GM23338 (cell line): ENCODE measurements at places on chromosomes 13 and 19. TPM values are rescaled to one million over a fixed set of nuclear protein-coding genes. Genes with fewer than 3 reads are reported as not detected.

- no peak overlapping the region for H3K27ac ChIP-seq
- no peak for DNase-seq
- H3K27me3 ChIP-seq: no peaks in the 10 kb centered on the region
- no peaks in the 10 kb centered on the region for H3K36me3 ChIP-seq
- H3K4me3 ChIP-seq: no peak overlapping the region
- H3K4me1 ChIP-seq: no peaks in the 10 kb centered on the region
Observed at GRCh38 chr13:103134271-103134670, 68.1 kb upstream of the SLC10A2 start.

- H3K36me3 ChIP-seq: no peaks in the 10 kb centered on the region
- DNase-seq: no peak
- H3K27ac ChIP-seq: no peak overlapping the region
- H3K4me3 ChIP-seq: no peak overlapping the region
Observed at GRCh38 chr13:23621316-23621645, 51.1 kb downstream of the TNFRSF19 start.

DNA sequence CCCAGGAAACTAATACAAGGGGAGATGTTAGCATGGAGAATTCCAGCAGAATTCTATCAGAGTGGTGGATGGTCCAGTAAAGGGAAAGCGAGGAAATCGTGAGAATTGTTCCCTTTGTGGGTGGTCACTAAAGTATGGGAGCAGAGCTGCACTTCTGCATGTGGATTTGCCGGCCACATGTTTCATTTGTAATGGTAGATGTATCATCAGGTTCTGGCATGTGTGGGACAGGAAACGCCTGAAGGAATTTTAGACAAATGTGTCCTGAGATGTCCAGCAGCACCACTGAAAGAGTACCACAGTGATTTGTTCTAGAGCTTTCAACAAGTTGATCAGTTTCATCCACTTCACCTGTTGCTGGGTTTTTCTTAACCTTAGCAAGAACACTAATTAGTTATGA, 308.4 kb downstream of the SHISA2 start:
- peaks cover 10% of the 10 kb centered on the region; the same call in 1 of the 2 replicates for H3K4me1 ChIP-seq
- H3K27ac ChIP-seq: no peak overlapping the region
- DNase-seq: no peak
- no peak overlapping the region for H3K4me3 ChIP-seq

GRCh38 chr19:50858886-50859285, 4.2 kb downstream of the KLK3 start:
- no peaks in the 10 kb centered on the region for H3K27me3 ChIP-seq
- H3K27ac ChIP-seq: no peak overlapping the region
- peak; percentile 63 for DNase-seq

DNA sequence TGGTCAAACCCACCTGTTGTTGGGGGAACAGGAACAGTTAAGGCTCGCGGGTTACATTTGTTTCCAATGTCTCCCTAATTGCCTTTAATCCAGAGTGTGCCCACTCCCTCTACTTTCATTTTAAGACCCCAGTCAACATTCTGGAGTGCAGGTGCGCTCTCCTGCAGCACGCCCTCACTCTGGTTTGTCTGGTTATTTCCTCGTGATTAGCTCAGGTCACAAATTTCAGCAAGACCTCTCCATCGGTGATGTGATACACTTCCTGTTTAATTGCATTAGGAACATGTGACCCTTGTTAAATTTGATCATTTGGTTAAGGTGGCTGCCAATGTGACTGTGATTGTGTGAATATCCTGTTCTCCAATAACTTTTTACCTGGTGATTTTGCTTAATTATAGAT, 53.0 kb downstream of the TEX29 start:
- no peaks in the 10 kb centered on the region for H3K27me3 ChIP-seq
- no peaks in the 10 kb centered on the region for H3K36me3 ChIP-seq
- DNase-seq: no peak
- H3K4me3 ChIP-seq: no peak overlapping the region
- no peak overlapping the region for H3K27ac ChIP-seq

- H3K27ac ChIP-seq: no peak overlapping the region
- no peak overlapping the region for H3K4me3 ChIP-seq
- no peaks in the 10 kb centered on the region for H3K4me1 ChIP-seq
- DNase-seq: no peak
- no peaks in the 10 kb centered on the region for H3K27me3 ChIP-seq
Observed at GRCh38 chr13:34458756-34459715, 483.0 kb upstream of the NBEA start.

The KIR3DL1 gene
- not detected in 2 replicates for polyA plus RNA-seq

- H3K36me3 ChIP-seq: 0 out of 2 replicates have a peak, but pooled peaks cover 2% of the 10 kb centered on the region
- no peaks in the 10 kb centered on the region; the same call in 1 of the 2 replicates for H3K4me1 ChIP-seq
- H3K4me3 ChIP-seq: no peak overlapping the region
- DNase-seq: peak; percentile 90
- no peaks in the 10 kb centered on the region for H3K27me3 ChIP-seq
- no peak overlapping the region for H3K27ac ChIP-seq
Observed at GRCh38 chr19:46614114-46614722, 10.7 kb downstream of the PTGIR start.

DNA sequence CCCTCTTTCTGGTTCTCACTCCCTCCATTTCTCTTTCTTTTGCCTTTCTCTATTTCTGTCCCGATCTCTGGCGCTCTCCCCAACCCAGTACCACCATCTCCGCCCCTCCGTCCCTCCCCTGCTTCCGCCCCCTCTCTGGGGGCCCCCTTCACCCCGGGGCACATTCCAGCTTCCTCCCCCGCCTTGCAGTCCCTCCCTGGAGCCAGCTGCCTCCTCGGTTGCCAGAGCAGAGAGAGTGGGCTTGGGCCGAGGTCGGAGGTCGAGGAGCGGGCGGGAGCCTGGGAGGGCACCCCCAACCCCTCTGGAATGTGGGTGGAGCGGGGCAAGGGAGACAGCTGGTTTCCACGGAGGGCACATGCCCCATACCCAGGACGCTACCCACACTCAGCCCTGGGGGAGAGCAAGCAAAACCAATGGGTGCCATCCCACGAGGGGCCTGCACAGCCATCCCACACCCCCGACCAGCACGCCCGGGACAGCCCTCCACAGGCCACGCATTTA, 6.5 kb upstream of the CIRBP start:
- peak; percentile 64 for DNase-seq
- H3K4me1 ChIP-seq: peaks cover 58% of the 10 kb centered on the region
- peak overlapping the region; percentile 95 for H3K4me3 ChIP-seq
- peaks cover 6% of the 10 kb centered on the region; the same call in 1 of the 2 replicates for H3K27me3 ChIP-seq
- H3K27ac ChIP-seq: 0 out of 2 replicates have a peak overlapping the region, but pooled peaks have one; percentile 50

- peak overlapping the region; percentile 78; the same call in 1 of the 2 replicates for H3K27ac ChIP-seq
- no peak overlapping the region for H3K4me3 ChIP-seq
- no peaks in the 10 kb centered on the region for H3K27me3 ChIP-seq
- H3K4me1 ChIP-seq: peaks cover 16% of the 10 kb centered on the region
Observed at GRCh38 chr19:12953799-12954611, 3.0 kb downstream of the GADD45GIP1 start.

The CD70 gene
- polyA plus RNA-seq: 7.1 and 7.3 TPM in 2 replicates

The ENOX1 gene
- 0.54 and 0.81 TPM in 2 replicates for polyA plus RNA-seq

- no peak overlapping the region for H3K27ac ChIP-seq
- peaks cover 13% of the 10 kb centered on the region for H3K4me1 ChIP-seq
- H3K27me3 ChIP-seq: peaks cover 17% of the 10 kb centered on the region
Observed at GRCh38 chr19:11963566-11964355, 1.1 kb upstream of the ZNF763 start.

DNA sequence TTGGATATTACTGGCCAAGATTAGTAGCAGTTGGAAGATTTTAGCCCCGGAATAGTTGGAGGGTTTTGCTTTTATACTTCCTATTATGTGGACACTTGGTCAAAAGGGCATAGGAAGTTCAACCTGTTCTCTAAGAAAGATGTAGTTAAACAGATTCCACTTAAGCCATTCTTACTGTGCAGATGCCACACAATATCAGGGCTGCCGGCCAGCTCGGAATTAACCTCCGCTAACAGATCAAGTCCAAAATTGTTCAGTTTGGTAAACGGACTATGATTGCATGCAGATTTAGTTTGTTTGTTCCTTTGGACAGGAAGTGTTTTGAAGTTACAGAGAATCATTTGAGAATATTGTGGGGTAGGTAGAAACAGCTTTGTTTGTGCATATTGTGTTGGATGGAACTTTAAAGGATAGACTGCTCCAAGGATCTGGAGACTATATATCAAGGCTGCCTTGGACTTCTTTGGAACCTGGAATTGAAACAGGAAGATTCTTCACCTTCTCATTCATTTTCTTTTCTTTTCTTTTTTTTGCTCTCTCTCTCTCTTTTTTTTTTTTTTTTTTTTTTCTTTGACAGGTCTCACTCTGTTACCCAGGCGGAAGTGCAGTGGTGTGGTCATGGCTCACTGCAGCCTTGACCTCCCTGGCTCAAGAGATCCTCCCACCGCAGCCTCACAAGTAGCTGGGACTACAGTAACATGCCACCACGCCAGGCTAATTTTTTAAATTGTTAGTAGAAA, 5.0 kb upstream of the SPRY2 start:
- H3K4me3 ChIP-seq: no peak overlapping the region
- DNase-seq: no peak
- peaks cover 29% of the 10 kb centered on the region for H3K4me1 ChIP-seq

The ZNF546 gene
- 0.47 and 0.95 TPM in 2 replicates for polyA plus RNA-seq

DNA sequence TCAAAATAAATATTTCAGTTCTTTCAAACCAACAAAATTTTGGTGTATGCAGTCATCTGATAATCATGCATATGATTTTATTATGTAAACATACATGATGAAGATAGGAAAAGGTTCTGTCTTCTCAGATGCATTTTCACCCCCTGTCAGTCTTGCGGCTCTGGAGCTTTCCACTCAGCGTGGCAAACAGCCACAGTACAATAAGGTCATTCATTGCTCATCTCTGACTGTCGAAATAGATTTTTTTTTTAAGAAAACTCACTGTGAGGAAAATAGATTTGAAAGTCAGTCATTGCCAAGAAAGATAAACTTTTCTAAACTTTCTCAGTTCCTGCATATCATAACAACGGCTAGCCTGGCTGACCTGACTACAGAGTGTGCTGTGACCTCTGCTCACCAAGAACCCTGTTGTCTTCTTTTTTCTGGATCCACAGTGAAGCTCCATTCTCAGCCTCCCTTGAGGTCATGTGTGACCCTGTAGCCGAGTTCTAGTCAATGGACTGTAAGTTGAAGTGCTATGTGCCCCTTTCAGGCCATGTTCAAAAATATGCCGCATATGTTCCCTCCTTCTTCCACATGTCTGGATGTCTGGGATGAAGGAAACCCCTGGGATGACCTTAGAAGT, 519.6 kb downstream of the KLF5 start:
- H3K27me3 ChIP-seq: no peaks in the 10 kb centered on the region
- H3K36me3 ChIP-seq: no peaks in the 10 kb centered on the region
- no peaks in the 10 kb centered on the region for H3K4me1 ChIP-seq
- H3K4me3 ChIP-seq: no peak overlapping the region
- H3K27ac ChIP-seq: no peak overlapping the region

GRCh38 chr13:20550799-20551198, 16.2 kb upstream of the IFT88 start:
- no peak overlapping the region for H3K27ac ChIP-seq
- H3K27me3 ChIP-seq: no peaks in the 10 kb centered on the region
- no peaks in the 10 kb centered on the region for H3K4me1 ChIP-seq
- no peaks in the 10 kb centered on the region for H3K36me3 ChIP-seq
- DNase-seq: no peak

GRCh38 chr13:19791953-19792537, 9.3 kb upstream of the PSPC1 start:
- 0 out of 2 replicates have a peak, but pooled peaks cover 7% of the 10 kb centered on the region for H3K4me1 ChIP-seq
- no peaks in the 10 kb centered on the region for H3K36me3 ChIP-seq
- H3K27me3 ChIP-seq: no peaks in the 10 kb centered on the region
- peak overlapping the region; percentile 45; the same call in 1 of the 2 replicates for H3K27ac ChIP-seq

- peak; percentile 91 for DNase-seq
- peaks cover 4% of the 10 kb centered on the region; the same call in 1 of the 2 replicates for H3K4me1 ChIP-seq
- H3K27me3 ChIP-seq: peaks cover 16% of the 10 kb centered on the region
- no peaks in the 10 kb centered on the region for H3K36me3 ChIP-seq
- H3K4me3 ChIP-seq: peak overlapping the region; percentile 27; the same call in 1 of the 2 replicates
Observed at GRCh38 chr19:45455707-45456499, 11.9 kb upstream of the FOSB start.

DNA sequence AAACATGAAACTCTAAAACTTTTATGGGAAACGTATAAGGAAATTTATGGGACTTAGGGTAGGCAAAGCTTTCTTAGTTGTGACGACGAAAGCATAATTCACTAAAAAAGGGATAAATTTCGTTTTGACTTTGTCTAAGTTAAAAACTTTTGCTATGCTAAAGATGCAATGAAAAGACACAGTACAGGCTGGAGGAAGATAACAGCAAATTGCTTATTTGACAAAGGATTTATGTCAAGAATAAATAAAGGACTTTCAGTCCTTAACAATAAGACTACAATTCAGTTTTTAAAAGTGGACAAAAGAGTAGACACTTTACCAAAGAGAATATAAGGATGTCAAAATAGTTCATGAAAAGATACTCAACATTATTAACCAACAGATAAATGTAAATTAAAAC, 150.2 kb downstream of the NBEA start:
- H3K4me3 ChIP-seq: no peak overlapping the region
- H3K27ac ChIP-seq: no peak overlapping the region
- no peaks in the 10 kb centered on the region for H3K36me3 ChIP-seq
- H3K4me1 ChIP-seq: no peaks in the 10 kb centered on the region
